Mesothelial cell of epicardium (in vitro differentiated cells): ENCODE measurements at places on chromosomes 6 and 20. TPM values are rescaled to one million over a fixed set of nuclear protein-coding genes. Genes with fewer than 3 reads are reported as not detected.

DNA sequence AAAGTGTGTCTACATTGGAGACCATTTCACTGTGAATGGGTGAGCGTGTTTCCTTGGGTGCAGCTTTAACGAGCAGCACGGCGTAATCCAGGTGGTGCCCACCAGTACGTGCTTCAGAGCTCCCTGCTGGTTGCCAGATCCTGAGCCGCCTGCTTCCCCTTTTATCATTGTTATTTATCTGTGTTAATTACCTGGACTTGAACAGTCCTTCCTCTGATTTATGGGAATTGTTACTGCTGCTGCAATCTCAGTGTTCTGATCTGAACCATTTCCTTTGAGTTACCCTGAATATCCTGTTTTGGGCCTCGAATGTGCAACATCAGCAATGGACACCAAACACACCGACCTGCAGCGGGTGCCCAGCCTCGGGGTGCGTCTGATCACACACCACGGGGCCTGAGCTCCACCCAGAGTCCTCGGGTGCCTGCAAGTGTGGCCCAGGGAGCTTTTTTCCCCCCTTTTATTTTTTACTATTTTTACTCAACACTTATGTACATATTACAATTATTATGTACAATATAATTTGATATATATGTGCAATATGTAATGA, 81.3 kb downstream of the RPP40 start:
- DNase-seq: no peak
- H3K36me3 ChIP-seq: no peaks in the 10 kb centered on the region
- H3K4me1 ChIP-seq: peaks cover 18% of the 10 kb centered on the region
- no peak overlapping the region for H3K27ac ChIP-seq
- H3K27me3 ChIP-seq: no peaks in the 10 kb centered on the region

- no peaks in the 10 kb centered on the region for H3K27me3 ChIP-seq
- H3K27ac ChIP-seq: no peak overlapping the region
- no peak for DNase-seq
Observed at GRCh38 chr20:6954219-6954618, 186.7 kb downstream of the BMP2 start.

GRCh38 chr20:64055396-64055892, 6.0 kb upstream of the SOX18 start:
- H3K4me1 ChIP-seq: peaks cover 23% of the 10 kb centered on the region
- H3K27ac ChIP-seq: no peak overlapping the region
- no peaks in the 10 kb centered on the region for H3K36me3 ChIP-seq
- H3K27me3 ChIP-seq: peaks cover 27% of the 10 kb centered on the region
- no peak for DNase-seq

DNA sequence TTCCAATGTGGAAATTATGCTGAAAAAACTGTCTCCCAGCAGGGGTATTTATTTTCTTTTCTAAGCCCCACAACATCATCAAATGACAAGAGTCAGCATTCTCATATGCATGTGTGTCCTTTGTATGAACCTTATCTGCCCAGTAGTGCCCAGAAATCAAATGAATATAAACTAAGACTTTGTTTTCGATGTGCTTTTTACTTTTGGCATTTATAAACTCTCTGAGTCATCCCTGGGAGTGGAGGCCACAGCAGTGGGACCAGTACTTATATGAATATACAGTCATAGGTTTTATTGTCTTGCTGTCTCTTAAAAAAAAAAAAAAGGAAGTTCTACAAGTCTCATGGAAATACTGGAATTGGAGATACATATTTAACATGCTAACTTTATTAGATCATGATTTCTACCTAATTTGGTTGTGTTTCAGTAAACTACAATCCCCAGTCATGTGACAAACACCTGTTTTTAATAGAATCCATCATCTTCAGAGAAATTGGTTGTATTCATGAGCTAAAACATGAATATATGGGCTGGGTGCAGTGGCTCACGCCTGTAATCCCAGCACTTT, 99.2 kb upstream of the TMEM181 start:
- peaks cover 59% of the 10 kb centered on the region for H3K36me3 ChIP-seq
- no peak overlapping the region for H3K4me3 ChIP-seq
- peaks cover 10% of the 10 kb centered on the region for H3K4me1 ChIP-seq
- no peak overlapping the region for H3K27ac ChIP-seq
- H3K27me3 ChIP-seq: no peaks in the 10 kb centered on the region

Gene SCUBE3
- total RNA-seq: 51.9 to 54.8 TPM (median 53.2 TPM) in 3 replicates

Gene OR2J3
- 0.07 to 0.16 TPM in 2 of 3 replicates, not detected in the other for total RNA-seq

Gene IL20RA
- 1.1 to 2.1 TPM (median 1.7 TPM) in 3 replicates for total RNA-seq

Gene ANGPT4
- total RNA-seq: 0.31 to 0.35 TPM (median 0.34 TPM) in 3 replicates
